ENCODE measurements at places on chromosomes 11 and 22. TPM values are rescaled to one million over a fixed set of nuclear protein-coding genes. Genes with fewer than 3 reads are reported as not detected.

- no peak for DNase-seq
These were observed 10.3 kb downstream of the PARVG start for GRCh38 chr22:44191036-44191454.

DNA sequence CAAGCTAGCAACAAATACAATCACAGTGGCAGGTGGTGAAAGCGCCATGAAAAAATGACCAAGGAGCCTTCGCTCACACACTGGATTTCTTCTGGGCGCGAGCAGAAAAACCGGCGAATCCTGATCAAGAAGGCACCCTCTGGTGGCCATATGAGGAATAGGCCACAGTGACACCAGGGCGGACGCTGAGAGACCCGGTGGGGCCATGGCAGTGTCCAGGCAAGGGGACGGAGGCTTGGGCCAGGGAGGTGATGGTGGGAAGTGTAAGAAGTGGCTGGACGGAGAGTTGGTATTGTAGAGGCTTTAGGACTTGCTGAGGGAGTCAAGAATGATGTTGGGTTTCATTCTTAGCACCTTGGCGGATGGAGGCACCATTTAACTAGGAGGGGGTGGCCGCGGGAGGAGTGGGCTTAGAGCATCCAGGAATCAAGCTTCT is 16.9 kb upstream of the RAC2 start:
- DNase-seq = no peak

DNA sequence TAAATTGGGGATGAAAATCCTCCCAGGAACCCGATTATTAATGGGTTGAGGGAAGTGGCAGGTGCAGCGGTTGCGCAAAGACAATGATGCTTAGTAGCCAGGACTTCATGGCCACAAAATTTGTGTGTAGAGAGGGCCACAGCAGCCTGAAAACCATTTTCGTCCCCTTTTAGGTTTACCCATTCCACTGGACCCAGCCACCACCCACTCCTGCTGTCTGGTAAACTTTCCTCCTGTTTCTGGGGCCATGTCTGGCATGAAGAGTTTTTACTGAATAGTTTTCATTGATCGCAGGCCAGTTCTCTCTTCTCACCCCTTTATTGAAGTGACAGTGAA is 69.5 kb upstream of the SYT13 start:
- DNase-seq = no peak

GRCh38 chr11:28460348-28460747 is 352.2 kb downstream of the METTL15 start:
- no peak for DNase-seq

DNA sequence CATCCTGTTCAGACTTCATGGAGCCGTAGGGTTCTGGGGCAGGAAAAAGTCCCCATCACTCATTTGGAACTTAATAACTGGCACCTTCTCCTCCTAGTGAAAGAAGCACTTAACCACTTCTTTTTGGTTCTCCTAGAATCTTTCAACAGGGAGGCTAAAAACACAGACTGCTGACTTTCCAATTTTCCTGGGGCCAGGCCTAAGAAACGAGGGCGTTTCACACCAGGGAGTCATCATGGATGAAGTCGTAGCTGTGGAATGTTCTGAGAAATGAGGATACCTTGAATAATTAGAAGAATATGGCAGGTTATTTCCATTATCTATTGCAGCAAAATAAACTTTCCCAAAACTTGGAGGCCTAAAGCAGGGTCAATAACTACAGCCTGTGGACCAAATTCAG is 26.0 kb upstream of the API5 start:
- no peak for DNase-seq

DNA sequence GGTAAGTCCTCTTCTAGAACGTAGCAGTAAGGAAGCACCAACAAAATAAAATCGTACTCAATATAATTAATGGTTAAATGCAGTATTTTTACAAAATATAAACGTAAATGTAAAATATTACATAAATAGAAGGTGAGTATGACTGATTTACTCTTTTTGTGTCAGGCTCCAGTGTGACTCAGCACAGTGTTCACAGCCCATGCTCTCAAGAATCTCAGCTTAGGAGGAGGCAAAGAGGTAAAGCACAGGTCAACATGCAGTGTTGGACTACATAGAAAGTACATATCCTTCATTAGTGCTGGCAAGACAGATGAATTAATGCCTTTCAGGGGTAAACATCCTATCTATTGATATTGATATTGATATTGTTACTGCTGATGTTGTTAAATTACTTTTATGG is 2050.6 kb upstream of the RAG2 start:
- DNase-seq = no peak

The CDC45 gene
- total RNA-seq = 12.5 TPM

The PIWIL4 gene
- 5.0 TPM for total RNA-seq

The ADORA2A gene
- 9.4 TPM for total RNA-seq

The SCT gene
- total RNA-seq = 1.2 TPM

The OR52A1 gene
- 0.02 TPM for total RNA-seq

The MS4A15 gene
- 0.13 TPM for total RNA-seq

The SPDYC gene
- total RNA-seq = not detected
